ENCODE measurements at places on chromosomes 6 and 20. TPM values are rescaled to one million over a fixed set of nuclear protein-coding genes. Genes with fewer than 3 reads are reported as not detected.
A peak's percentile ranks its signal among the peaks of the same experiment; 100 is the strongest.

DNA sequence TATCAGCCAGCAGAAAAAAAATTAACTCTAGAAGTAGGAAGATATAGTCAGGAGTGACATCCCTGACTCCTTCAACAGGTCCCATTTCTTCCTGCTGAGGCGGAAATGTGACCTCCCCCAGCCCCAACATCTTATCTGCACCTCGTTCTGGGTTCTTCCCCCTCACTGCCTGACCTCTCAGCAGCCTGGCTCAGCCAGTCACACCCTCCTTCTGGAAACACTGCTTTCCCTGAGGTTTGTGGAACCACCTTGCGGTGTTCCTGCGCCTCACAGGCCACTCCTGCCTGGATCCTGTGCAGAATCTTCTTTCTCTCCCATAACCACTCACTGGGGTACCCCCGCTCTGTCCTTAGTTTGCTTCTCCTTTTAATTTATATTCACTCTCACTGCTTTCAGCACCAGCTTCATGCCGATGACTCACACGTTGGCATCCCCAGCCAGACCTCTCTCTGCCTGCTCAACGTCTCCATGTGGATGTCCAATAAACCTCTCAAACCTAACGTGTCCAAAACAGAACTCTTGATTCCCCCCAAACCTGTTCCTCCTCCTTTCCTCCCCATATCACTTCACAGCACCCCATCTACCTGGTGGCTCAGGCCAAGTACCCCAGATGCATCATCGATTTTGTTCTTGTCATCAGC, 222.8 kb upstream of the PLN start:
- H3K36me3 ChIP-seq, result no peaks in the 10 kb centered on the region
- H3K27ac ChIP-seq, result no peak overlapping the region
- H3K4me3 ChIP-seq, result no peak overlapping the region
- H3K4me1 ChIP-seq, result peaks cover 4% of the 10 kb centered on the region

GRCh38 chr20:49549801-49550551, 18.0 kb downstream of the PTGIS start:
- no peak for DNase-seq
- H3K27ac ChIP-seq, result no peak overlapping the region
- no peaks in the 10 kb centered on the region for H3K36me3 ChIP-seq
- no peaks in the 10 kb centered on the region for H3K27me3 ChIP-seq
- no peak overlapping the region for H3K4me3 ChIP-seq

DNA sequence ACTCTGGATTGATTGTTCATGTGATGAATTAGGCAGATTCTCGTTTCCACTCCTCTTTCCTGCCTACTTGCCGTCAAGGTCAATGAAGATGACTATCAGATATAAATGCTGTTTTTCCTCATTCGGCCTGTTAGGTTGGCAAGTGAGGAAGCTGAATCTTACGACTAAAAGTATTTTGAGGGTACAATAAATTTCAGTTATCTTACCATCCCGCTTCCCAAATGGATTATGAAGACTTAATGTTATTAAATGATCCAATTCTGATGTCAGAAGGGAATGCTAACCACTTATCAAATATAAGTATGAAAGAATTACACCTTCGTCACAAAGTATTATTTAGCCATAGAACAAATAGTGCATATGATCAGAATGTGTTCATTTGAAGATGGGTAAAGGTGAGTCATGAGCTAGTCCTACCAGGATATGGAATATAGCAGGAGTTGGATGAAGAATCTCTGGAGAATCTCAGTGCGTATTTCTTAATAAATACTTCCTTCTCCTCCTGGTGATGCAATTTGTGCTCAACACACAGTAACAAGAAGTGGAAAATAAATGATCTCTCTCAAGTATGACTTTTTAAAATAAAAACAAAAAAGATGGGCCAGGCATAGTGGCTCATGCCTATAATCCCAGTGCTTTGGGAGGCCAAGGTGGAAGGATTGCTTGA, 4.6 kb downstream of the GPLD1 start:
- no peak for DNase-seq
- no peaks in the 10 kb centered on the region for H3K36me3 ChIP-seq
- H3K27me3 ChIP-seq, result no peaks in the 10 kb centered on the region
- no peak overlapping the region for H3K27ac ChIP-seq

- H3K4me1 ChIP-seq, result peaks cover 16% of the 10 kb centered on the region
- H3K36me3 ChIP-seq, result no peaks in the 10 kb centered on the region
- H3K4me3 ChIP-seq, result peak overlapping the region; percentile 46
- no peak overlapping the region for H3K27ac ChIP-seq
These were observed 45.2 kb downstream of the DPPA5 start for GRCh38 chr6:73308712-73309534.

- peak overlapping the region; percentile 58 for H3K27ac ChIP-seq
- H3K4me3 ChIP-seq, result no peak overlapping the region
- no peaks in the 10 kb centered on the region for H3K27me3 ChIP-seq
These were observed 201.6 kb upstream of the SGK1 start for GRCh38 chr6:134519465-134519864.

GRCh38 chr6:35754452-35755277, 17.8 kb downstream of the ARMC12 start:
- no peak overlapping the region for H3K4me3 ChIP-seq
- H3K27ac ChIP-seq, result no peak overlapping the region
- H3K27me3 ChIP-seq, result peaks cover 15% of the 10 kb centered on the region
- H3K4me1 ChIP-seq, result no peaks in the 10 kb centered on the region
- no peak for DNase-seq

GRCh38 chr6:43990275-43990626, 137.0 kb downstream of the MRPL14 start:
- DNase-seq, result no peak
- no peaks in the 10 kb centered on the region for H3K36me3 ChIP-seq
- no peak overlapping the region for H3K4me3 ChIP-seq

DNA sequence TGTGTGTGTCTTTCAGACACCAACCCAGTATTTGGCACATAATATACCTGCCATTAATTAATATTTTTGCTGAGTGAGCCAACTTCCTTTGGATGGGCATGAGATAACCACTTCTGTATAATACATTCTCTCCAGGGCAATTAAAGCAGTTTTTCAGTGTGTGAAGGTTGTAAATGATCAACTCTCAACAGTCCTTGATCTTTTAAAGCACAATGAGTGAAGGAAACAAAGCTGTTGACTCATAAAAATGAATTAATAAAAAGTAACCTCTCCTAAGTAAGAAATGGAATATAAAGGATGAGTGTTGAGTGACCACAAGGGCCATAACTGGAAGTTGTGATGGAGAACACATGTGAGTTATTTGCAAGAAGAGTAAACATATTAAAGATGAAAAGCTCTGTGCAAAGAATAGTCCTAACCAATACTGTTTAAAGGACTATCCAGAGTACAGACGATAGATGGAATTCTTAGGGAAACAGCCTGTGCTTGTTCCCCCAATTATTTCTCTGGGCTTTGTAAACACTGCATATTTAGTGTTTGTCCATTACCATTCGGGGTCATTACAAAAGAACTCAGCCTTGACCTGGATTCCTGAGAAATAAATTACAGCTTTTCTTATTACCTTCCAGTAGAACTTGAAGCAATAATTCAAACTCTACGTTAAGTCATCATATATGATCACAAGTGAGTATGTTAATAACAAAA, 446.2 kb downstream of the PLCB1 start:
- H3K4me1 ChIP-seq, result no peaks in the 10 kb centered on the region
- no peak overlapping the region for H3K4me3 ChIP-seq
- no peaks in the 10 kb centered on the region for H3K36me3 ChIP-seq
- no peak for DNase-seq
- H3K27me3 ChIP-seq, result no peaks in the 10 kb centered on the region

DNA sequence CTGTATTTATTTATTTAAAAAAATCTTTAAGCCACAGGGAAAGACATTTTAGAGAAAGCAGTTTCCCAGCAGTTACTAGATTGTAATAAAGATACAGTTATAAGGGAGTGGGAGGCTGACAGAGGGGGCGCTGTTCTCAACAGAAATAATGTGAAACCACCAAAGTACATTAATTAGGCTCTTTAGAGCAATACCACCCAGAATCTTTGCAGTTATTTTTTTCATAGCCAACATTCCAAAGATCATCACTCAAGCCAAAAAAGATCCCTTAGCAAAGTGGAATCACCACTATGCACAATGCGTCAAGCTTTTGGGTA, 331.3 kb upstream of the DEFB112 start:
- DNase-seq, result no peak
- no peaks in the 10 kb centered on the region for H3K27me3 ChIP-seq
- no peaks in the 10 kb centered on the region for H3K4me1 ChIP-seq
- H3K27ac ChIP-seq, result no peak overlapping the region

Gene GNMT
- polyA plus RNA-seq, result 2.6 TPM

DNA sequence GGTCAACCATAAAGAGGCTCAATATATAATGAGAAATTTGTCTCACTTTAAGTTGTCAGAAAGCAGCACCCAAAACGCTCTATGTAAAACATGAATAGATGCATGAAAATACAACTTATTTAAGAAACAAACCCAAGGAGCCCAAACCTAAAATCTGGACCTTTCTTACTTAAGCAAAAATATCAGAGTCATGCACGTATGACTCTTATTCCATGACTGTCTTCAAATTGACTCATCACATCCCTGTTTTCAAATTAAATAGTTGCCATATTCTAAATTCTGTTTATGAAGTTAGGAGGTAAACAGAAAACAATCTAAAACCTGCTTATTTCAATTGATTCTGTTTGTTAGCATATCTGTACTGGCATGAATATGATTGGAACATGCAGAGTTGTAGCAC, 42.1 kb downstream of the ANKRD6 start:
- no peak overlapping the region for H3K27ac ChIP-seq
- peaks cover 25% of the 10 kb centered on the region for H3K4me1 ChIP-seq
- no peaks in the 10 kb centered on the region for H3K27me3 ChIP-seq
- no peak for DNase-seq
- no peak overlapping the region for H3K4me3 ChIP-seq

GRCh38 chr6:30885481-30885998, 1.2 kb downstream of the DDR1 start:
- DNase-seq, result no peak
- no peaks in the 10 kb centered on the region for H3K36me3 ChIP-seq
- H3K27me3 ChIP-seq, result no peaks in the 10 kb centered on the region
- peaks cover 22% of the 10 kb centered on the region for H3K4me1 ChIP-seq
- H3K27ac ChIP-seq, result peak overlapping the region; percentile 88

Gene UNC5CL
- 0.42 TPM for polyA plus RNA-seq

DNA sequence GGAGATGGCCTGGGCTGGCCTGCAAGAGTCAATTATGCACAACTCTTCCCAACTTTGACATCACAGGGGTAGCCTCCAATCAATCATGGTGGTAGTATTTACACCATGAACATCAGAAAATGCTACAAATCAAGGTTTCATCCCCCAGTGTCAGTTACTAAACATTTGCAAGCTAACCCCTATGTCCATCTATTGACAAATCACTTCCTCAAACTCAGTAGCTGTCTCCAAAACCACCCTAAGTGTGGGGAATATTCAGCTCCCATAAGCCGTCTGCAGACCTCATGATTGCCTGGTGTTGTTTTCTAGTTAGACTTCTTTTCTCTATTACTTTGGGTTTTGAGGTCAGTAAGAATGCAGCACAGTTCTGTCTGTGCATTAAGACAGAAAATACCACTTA, 200.8 kb upstream of the RIN2 start:
- no peaks in the 10 kb centered on the region for H3K27me3 ChIP-seq
- H3K4me3 ChIP-seq, result no peak overlapping the region
- no peak for DNase-seq
- no peaks in the 10 kb centered on the region for H3K4me1 ChIP-seq
- H3K27ac ChIP-seq, result no peak overlapping the region
- no peaks in the 10 kb centered on the region for H3K36me3 ChIP-seq

GRCh38 chr20:4326195-4327065, 311.1 kb upstream of the RNF24 start:
- H3K27me3 ChIP-seq, result no peaks in the 10 kb centered on the region
- no peak overlapping the region for H3K27ac ChIP-seq
- peak; percentile 23 for DNase-seq

DNA sequence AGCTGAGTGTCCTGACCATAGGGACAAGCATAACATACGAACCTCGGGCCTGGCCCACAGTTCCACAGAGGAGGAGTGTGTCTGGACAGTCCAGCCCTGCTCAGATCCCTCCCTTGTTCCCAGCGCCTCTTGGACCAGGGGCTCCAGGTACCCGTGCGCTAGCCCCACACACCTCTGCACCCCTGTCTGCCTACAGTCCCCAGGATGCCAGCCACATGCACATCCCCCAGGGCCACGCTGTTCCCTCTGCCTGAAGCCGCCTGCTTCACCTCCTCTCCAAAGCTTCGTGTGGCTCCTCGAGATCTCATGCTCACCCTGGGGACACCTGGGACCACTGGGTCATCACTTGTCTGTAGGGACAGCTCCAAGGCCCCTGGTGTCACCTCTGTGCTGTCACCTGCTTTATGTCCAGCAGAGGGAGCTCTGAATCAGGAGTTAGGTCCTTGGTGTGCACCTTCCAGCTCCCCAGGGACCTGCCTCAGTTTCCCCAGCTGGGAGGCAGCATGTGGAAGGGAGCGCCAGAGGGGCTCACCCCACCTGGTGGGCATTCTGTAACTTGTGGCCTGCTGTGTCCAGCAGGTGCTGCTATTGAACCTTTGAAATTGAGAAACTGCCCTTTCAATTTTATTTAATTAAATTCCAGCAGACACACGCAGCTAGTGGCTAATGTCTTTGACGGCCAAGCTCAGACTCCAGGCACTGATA, 7.3 kb upstream of the YTHDF1 start:
- H3K27ac ChIP-seq, result no peak overlapping the region
- H3K4me3 ChIP-seq, result no peak overlapping the region
- no peaks in the 10 kb centered on the region for H3K36me3 ChIP-seq

DNA sequence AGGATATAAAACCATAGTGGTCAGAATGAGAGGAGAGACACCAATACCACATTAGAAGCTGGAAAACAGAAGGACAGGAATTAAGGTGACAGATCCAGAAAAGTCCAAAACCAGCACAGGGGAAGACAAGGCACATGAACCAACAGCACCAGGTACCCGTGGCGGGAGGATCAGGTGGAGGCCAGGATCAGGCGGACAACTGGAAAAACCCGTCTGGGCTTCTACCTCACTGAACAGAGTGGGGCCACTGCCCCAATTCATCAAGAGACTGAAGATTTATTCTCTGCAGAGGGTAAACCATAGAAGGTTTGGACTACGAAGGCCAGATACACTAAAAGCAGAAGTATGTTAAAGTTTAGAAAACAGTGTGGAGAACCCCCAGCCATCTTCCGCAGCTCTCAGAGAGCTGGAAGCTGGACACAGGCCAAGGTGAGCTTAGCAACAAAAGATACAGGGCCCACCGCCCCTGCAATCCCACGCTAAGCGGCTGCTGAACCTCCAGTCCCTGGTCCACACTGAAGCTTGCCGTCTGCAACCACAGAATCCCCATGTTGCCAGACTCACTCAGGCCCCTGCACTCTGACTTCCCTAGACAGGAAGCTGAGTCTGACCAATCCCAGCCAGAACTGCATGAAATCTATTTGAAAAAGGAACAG, 29.9 kb downstream of the ABHD12 start:
- H3K36me3 ChIP-seq, result no peaks in the 10 kb centered on the region
- no peak overlapping the region for H3K4me3 ChIP-seq
- H3K27me3 ChIP-seq, result no peaks in the 10 kb centered on the region
- no peak for DNase-seq

- H3K36me3 ChIP-seq, result no peaks in the 10 kb centered on the region
- no peak for DNase-seq
- H3K27ac ChIP-seq, result no peak overlapping the region
- H3K4me1 ChIP-seq, result no peaks in the 10 kb centered on the region
- no peaks in the 10 kb centered on the region for H3K27me3 ChIP-seq
- no peak overlapping the region for H3K4me3 ChIP-seq
These were observed 265.0 kb downstream of the CDH26 start for GRCh38 chr20:60223174-60223573.

- peak overlapping the region; percentile 70 for H3K27ac ChIP-seq
- H3K36me3 ChIP-seq, result peaks cover 38% of the 10 kb centered on the region
- no peaks in the 10 kb centered on the region for H3K27me3 ChIP-seq
- H3K4me1 ChIP-seq, result peaks cover 14% of the 10 kb centered on the region
These were observed 16.9 kb upstream of the UBE2V1 start for GRCh38 chr20:50129662-50130355.

- no peaks in the 10 kb centered on the region for H3K36me3 ChIP-seq
- DNase-seq, result no peak
- no peak overlapping the region for H3K27ac ChIP-seq
- H3K4me1 ChIP-seq, result no peaks in the 10 kb centered on the region
- no peak overlapping the region for H3K4me3 ChIP-seq
These were observed 35.5 kb upstream of the TMX4 start for GRCh38 chr20:8055096-8055495.
